ENCODE measurements at places on chromosomes 2 and 18. TPM values are rescaled to one million over a fixed set of nuclear protein-coding genes. Genes with fewer than 3 reads are reported as not detected.

Gene FSIP2
- total RNA-seq: 0.10 TPM

GRCh38 chr2:140786585-140786984 lies 1344.2 kb downstream of the LRP1B start:
- H3K4me3 ChIP-seq: peak overlapping the region; percentile 11
- peak overlapping the region; percentile 64 for H3K27ac ChIP-seq
- no peaks in the 10 kb centered on the region for H3K4me1 ChIP-seq

Gene TCF23
- 0.20 TPM for total RNA-seq

Gene XDH
- total RNA-seq: 0.07 TPM

DNA sequence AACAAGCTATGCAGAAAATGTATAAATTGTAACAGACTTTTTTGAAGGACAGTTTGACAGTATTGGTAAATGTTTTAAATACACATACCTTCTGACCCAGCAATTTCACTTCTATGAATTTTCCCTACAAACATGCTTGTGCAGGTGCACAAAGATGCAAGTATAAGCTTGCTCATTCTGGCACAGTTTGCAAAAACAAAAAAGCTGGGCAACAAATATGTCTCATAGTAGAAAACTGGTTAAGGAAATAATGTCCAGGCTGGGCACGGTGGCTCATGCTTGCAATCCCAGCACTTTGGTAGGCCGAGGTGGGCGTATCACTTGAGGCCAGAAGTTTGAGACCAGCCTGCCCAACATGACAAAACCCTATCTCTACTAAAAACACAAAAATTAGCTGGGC lies 96.9 kb upstream of the NEDD4L start:
- H3K36me3 ChIP-seq: no peaks in the 10 kb centered on the region
- no peaks in the 10 kb centered on the region for H3K27me3 ChIP-seq
- no peak overlapping the region for H3K27ac ChIP-seq
- no peaks in the 10 kb centered on the region for H3K4me1 ChIP-seq
- DNase-seq: no peak

GRCh38 chr18:73975266-73975665 lies 172.4 kb downstream of the FBXO15 start:
- no peaks in the 10 kb centered on the region for H3K36me3 ChIP-seq
- H3K4me1 ChIP-seq: no peaks in the 10 kb centered on the region
- no peaks in the 10 kb centered on the region for H3K27me3 ChIP-seq
- no peak for DNase-seq

DNA sequence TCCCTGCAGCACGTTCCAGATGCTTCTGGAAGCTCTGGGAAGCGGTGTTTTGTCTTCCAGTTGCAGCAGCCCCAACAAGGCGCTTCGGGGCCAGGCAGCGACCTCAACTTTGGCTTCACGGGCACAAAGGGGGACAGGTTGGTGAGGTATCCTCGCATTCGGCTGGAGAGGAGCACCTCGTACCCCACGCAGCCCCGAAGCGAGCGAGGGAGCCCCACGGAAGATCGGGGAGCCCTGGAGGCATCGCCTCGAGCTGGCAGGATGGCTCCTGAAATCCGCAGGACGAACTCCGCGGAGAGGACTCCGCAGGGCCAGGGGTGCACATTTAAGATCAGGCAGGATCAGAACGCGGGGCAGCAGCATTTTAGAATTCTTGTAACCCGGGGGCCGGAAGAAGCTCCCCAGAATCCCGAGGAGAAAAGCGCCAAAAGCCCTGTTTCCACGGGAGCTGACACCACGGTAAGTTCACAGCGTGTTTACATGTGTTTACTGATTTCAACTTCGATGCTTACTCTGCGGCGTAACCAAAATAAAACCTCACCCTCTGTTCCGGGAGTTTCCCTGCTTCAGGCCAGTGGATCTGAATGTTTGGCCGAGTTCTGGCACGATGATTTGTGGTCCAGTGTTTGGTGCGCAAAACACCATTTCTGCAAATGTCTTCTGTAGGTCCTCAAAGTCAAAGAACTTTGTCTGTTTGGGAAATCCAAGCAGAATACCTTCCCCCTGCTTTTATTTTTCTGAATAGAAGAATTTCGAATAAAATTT lies 212.5 kb downstream of the NEDD4L start:
- peaks cover 24% of the 10 kb centered on the region for H3K4me1 ChIP-seq
- no peaks in the 10 kb centered on the region for H3K36me3 ChIP-seq
- H3K27me3 ChIP-seq: no peaks in the 10 kb centered on the region
- DNase-seq: no peak
- peak overlapping the region; percentile 92 for H3K27ac ChIP-seq
- H3K4me3 ChIP-seq: peak overlapping the region; percentile 69

DNA sequence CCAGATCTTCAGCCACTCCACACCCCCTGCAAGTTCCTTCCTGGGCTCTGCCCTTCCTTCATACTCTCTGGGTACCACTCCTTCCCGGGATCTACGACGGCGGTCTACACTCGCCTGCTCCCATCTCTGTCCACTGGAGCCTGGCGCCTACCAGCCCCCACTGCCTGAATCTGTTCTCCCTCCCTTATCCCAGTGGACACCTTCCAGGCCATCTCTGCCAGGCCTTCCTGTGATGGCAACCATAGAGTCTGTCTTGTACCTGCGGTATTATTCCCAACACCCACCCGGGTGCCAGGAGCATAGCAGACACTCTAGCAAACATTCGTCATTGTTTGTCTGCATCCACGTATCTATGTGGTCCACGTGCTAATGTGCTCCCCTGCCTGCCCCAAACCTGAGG lies 140.9 kb downstream of the ZFP36L2 start:
- no peaks in the 10 kb centered on the region for H3K36me3 ChIP-seq
- DNase-seq: no peak
- H3K4me3 ChIP-seq: no peak overlapping the region
- peak overlapping the region; percentile 78 for H3K27ac ChIP-seq

Gene ASB18
- total RNA-seq: 0.16 TPM

GRCh38 chr18:71808616-71809015 lies 735.5 kb downstream of the CBLN2 start:
- no peak overlapping the region for H3K4me3 ChIP-seq
- no peak overlapping the region for H3K27ac ChIP-seq
- no peak for DNase-seq
- no peaks in the 10 kb centered on the region for H3K36me3 ChIP-seq

GRCh38 chr2:58899692-58900091 lies 658.6 kb upstream of the FANCL start:
- no peak overlapping the region for H3K4me3 ChIP-seq
- no peaks in the 10 kb centered on the region for H3K4me1 ChIP-seq
- no peak for DNase-seq
- no peaks in the 10 kb centered on the region for H3K36me3 ChIP-seq

GRCh38 chr2:33796511-33796910 lies 197.4 kb upstream of the FAM98A start:
- H3K4me1 ChIP-seq: no peaks in the 10 kb centered on the region
- no peak overlapping the region for H3K4me3 ChIP-seq
- no peaks in the 10 kb centered on the region for H3K27me3 ChIP-seq
- no peak overlapping the region for H3K27ac ChIP-seq

Gene INHBB
- total RNA-seq: 23.8 TPM

- H3K27me3 ChIP-seq: no peaks in the 10 kb centered on the region
- peak; percentile 73 for DNase-seq
- H3K36me3 ChIP-seq: no peaks in the 10 kb centered on the region
- H3K4me3 ChIP-seq: peak overlapping the region; percentile 71
Measured at GRCh38 chr2:239308661-239309397, 92.0 kb downstream of the HDAC4 start.

GRCh38 chr2:5493256-5493655 lies 198.9 kb upstream of the SOX11 start:
- no peaks in the 10 kb centered on the region for H3K4me1 ChIP-seq
- H3K27ac ChIP-seq: no peak overlapping the region
- H3K4me3 ChIP-seq: no peak overlapping the region
- no peak for DNase-seq
- H3K36me3 ChIP-seq: no peaks in the 10 kb centered on the region
- no peaks in the 10 kb centered on the region for H3K27me3 ChIP-seq

DNA sequence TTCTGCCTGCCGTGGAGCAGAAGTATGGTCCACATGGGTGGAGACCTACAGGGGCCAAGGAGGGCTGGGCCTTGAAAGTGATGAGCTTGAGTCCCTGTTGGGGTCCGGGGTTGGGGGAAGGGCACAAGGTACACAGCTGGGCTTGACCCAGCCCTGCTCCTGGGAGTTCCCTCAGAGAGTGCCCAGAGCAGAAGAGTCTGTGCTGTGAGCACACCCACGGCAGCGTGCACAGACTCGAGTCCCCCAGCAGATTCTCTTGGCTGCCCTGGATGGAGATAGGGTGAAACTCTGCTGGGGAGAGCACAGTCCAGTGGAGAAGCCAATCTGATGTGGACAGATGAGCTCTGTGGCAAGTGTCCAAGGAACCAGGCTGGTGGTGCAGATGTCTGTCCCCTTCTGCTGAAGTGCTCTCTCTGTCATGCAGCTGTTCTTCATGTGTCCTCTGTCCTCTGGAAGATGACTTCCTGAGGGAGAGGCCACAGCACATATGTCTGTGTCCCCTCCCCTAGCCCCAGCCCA lies 27.5 kb downstream of the INPP4A start:
- DNase-seq: no peak
- H3K27me3 ChIP-seq: no peaks in the 10 kb centered on the region
- no peak overlapping the region for H3K27ac ChIP-seq
- H3K4me3 ChIP-seq: no peak overlapping the region

Gene PLGLB2
- 2.9 TPM for total RNA-seq

GRCh38 chr2:148130581-148130980 lies 109.7 kb downstream of the MBD5 start:
- no peak overlapping the region for H3K27ac ChIP-seq
- H3K27me3 ChIP-seq: no peaks in the 10 kb centered on the region
- no peaks in the 10 kb centered on the region for H3K4me1 ChIP-seq
- H3K4me3 ChIP-seq: no peak overlapping the region

DNA sequence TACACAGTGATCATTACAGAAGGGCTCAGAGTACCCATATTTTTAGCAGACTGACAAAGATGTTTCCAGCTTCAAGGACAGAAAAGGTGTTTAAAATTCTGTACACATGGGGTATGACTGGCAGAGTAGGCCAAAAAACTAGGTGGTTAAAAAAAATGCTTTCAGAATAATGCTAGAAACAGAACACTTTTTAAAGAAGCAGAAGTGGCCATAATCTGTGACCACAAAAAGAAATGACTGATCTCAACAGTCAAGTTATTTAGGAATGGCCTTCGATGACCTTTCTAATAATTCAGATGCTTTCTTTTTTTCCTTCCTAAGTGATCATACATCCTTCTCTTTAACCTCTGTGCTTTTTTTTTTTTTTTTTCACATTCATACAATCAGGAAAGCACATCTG lies 4.1 kb upstream of the AQP4 start:
- no peak for DNase-seq
- H3K36me3 ChIP-seq: no peaks in the 10 kb centered on the region
- H3K27me3 ChIP-seq: no peaks in the 10 kb centered on the region
- no peak overlapping the region for H3K4me3 ChIP-seq
- peak overlapping the region; percentile 62 for H3K27ac ChIP-seq

DNA sequence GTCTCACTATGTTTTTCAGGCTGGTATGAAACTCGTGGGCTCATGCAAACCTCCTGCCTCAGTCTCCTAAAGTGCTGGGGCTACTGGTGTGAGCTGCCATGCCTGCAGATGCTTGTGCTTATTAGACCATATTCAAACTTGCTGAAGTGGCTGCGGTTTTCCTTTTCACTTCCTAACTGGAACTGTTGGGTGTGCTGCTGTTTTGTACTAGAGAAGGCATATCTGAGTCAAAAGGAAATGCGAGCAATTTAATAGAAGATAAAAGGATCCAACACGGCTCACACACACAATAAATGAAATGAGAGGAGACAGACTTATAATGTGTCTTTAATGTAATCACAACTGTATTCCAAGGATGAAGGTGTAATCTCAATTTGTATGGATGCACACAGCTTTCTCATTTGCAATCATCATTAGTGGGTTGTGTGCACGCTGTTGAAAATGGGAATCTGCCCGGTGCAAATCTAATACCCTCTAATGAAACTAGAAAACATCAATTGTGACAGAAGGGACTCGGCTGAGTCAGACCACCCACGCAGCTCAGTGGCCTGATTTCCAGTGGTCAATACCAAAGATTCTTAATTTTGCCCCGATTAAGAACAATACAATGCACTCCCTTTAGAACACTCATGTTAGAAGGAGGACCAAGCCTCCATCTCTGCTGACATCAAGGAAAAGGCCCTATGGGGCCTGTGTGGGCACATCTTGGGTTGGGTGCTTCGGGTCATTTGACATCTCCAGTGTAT lies 532.7 kb downstream of the TDRD15 start:
- H3K27ac ChIP-seq: no peak overlapping the region
- DNase-seq: no peak
- H3K4me3 ChIP-seq: no peak overlapping the region

Data from gastrocnemius medialis (tissue), 4 donors.